ENCODE measurements at places on chromosomes 6 and 20.

- DNase-seq: no peak
These were observed 105.5 kb downstream of the DHX35 start for GRCh38 chr20:39067526-39068216.

DNA sequence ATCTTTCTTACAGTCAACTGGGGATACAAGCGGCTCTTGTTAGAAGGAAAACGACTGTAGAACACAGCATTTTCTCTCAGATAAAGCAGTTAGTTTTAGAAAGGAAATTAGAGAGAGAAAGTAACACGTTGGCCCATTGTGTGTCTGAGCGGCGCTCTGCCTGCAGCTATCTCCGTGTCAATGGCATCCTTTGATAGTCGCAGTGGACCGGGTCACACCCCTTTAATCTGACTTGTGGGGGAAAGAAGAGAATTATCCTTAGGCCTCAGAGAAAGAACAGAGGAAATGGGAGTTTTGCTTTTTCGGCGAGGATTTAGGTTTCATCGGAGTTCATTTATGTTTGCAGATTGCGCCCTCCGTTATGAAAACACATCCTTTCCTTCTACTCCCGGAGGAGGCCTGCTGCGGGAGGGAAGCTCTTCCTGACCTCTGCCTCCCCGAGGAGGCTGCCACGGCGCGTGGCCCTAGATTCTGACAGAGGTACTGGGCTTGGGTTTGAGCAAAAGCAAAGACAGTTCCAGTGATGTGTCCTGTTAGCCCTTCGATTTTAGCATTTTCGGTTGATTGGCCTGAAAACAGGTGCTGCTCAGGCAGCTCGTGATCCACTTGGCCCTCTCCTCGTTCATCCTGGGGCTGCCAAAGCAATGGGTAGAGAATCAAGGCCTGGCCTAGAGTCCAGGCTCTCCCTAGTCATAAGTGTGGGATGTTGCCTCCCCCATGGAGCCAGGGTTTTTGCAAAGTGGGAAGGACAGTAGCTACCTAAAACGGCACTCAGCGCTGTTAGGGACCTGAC, 74.9 kb downstream of the ZDHHC14 start:
- no peak for DNase-seq

- DNase-seq: no peak
These were observed 157.9 kb downstream of the BTBD9 start for GRCh38 chr6:38481851-38482250.

DNA sequence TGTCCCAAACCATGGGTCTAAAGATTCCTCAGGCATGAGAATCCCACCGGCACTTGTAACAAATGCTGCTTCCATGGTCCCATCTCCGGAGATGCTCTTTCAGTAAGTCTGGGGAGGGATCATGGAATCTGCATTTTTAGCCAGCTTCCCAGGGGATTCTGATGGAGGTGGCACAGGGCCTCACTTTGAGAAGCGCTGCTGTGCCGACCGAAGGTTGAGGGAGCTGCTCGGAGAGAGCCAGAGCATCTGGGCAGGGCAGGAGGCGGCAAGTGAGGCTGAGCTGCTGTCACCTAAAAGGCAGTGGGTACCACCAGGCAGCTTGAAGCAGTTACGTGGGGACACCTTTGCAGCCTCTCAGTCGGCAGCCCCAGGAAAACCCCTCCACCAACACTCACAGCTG, 100.2 kb upstream of the CDYL start:
- DNase-seq: no peak

- no peak for DNase-seq
These were observed 45.5 kb upstream of the SNAP25 start for GRCh38 chr20:10172998-10173655.
